COLO829 (cell line): ENCODE measurements at places on chromosomes 3 and 15.

DNA sequence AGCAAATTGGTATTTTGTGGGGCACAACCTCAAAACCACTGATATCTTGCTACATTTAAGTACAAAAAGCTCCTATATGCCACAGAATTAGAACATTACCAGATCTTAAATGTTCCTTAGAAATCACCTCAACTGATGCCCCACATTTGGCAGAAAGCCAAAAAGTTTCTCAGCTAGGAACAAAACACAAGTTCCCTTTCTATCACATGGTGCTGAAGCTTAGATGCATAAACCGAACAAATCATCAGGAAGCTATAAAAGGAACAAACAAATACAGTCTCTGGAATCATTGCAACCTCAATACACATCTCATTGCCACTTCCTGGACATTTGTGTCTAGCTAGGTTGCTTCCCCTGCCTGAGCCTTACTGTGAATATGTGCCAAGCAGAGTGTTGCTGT lies 492.6 kb downstream of the LPP start:
- DNase-seq, result peak; percentile 56

DNA sequence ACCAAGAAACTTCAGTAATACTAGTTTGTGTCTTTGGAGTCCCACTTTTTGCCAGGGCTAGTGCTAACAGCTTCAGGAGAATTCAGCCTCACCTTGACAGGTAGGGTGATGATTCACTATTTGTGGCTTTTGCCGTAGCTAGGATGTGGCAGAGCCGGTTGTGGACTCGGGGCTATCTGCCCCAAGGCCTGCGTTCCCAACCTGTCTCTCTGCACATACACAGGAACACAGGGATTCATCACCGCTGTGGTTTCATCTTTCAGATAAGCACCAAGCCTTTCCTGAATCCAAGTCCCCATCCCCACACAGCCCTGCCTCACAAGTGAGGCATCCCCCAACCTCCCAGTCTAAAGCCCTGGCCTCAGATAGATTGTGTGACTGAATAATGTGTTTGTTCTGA lies 45.2 kb upstream of the POLG start:
- DNase-seq, result no peak

DNA sequence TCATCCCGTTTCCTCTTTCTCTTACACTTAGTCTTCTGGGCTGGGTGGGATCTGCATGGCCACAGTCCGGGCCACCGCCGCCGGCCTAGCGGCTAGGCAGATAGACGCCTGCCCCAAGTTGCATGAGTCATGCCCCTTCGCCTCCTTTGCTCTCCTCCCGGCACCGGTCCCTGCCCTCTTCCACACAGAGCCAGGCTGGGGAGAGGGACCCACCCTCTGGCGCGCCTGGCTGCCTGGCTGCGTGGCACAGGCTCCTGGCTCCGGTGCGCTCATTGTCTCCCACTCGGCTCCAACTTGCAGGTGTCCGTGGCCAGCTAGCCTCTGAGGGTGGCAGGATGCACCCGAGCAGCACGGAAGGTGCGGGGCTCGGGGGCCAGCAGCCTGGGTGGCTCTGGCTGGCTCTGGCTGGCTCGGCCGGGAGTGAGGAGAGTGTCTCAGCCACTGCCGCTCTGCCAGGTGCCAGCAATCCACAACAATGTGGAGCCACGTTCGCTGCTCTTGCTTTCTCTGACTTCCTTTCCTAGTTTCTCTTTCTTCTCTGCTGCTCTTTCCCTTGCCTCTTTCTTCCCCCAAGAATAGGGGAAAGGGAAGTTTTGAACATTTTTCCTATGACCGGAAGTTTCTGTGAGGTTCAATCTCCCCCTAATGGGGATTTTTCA lies 22.4 kb upstream of the MTHFS start:
- DNase-seq, result no peak

DNA sequence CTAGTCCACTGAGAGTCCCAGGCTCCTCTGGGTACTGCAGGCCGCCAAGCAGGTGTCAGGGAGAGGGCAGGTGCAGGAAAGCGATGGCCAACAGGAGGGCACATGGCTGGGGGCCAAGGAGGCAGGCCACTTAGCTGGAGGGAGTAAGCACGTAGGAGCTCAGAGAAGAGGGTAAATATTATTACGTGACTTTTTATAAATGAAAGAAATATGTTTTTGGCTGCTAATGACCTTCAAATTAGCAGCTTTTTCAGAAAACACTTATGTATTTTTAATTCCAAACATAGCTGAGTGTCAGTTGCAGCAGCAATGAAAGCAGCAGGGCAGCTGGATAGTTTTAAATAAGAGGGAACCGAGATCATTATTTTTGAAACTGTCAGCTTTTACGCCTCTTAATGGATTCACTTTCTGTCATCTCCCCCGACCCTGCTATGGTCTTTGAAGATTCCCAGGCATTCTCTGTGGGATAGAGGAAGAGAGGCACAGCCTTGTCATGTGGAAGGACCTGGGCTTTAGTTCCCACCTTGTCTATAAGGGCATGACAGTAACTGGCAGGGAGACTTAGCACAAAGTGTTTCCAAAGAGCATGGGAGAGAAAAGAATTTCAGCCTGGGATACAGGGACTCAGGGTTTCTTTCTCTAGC lies 477.1 kb downstream of the EPHB1 start:
- no peak for DNase-seq

GRCh38 chr15:33729653-33730052 lies 238.6 kb upstream of the CHRM5 start:
- no peak for DNase-seq
